ENCODE measurements at places on chromosomes 13 and 19.

- no peaks in the 10 kb centered on the region for H3K36me3 ChIP-seq
- no peak for DNase-seq
- no peak overlapping the region for H3K4me3 ChIP-seq
- no peaks in the 10 kb centered on the region for H3K4me1 ChIP-seq
Measured at GRCh38 chr13:66048888-66049287, 1181.2 kb downstream of the PCDH9 start.

DNA sequence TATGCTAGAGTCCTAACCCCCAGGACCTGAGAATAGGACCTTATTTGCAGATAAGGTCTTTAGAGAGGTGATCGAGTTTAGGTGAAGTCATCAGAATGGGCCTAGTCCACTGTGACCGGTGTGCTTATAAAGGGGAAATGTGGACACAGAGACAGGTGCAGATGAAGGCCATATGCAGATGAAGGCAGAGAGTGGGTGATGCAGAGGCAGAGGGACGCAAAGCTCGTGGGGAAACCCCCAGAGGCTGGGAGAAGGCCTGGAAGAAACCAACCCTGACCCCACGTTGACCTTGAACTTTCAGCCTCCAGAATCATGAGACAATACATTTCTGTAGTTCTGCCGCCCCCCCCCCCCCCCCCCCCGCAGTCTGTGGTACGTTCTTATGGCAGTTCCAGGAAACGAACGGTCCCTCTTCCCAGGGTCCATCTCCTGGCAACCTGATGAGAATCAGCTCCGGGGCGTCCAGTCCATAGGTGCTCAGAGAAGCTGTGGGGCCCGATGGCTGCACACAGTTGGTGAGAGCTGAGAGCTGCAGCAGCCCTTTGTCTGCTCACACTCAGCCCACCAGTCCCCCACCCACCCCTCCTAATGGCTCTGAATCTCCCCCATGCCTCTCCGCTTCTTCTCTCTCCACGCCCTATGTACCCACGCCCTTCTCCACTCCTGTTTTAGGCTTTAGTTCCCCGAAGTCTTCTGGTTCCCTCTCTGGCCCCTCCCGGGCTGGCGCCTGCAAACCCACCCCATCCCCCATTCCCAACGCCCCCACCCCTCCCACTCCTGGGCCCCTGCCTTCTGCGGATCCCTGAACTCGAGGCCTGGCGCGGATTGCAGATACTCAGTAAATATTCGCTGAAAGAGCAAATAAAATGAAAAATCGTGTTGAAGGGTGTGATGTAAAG lies 218.3 kb upstream of the MAB21L1 start:
- H3K27ac ChIP-seq, result no peak overlapping the region
- no peak for DNase-seq
- H3K4me3 ChIP-seq, result no peak overlapping the region
- H3K4me1 ChIP-seq, result no peaks in the 10 kb centered on the region

- no peaks in the 10 kb centered on the region for H3K36me3 ChIP-seq
- H3K4me1 ChIP-seq, result no peaks in the 10 kb centered on the region
- H3K4me3 ChIP-seq, result no peak overlapping the region
Measured at GRCh38 chr13:37225414-37226070, 120.1 kb upstream of the CSNK1A1L start.

- H3K4me1 ChIP-seq, result no peaks in the 10 kb centered on the region
- no peaks in the 10 kb centered on the region for H3K36me3 ChIP-seq
- no peaks in the 10 kb centered on the region for H3K27me3 ChIP-seq
- no peak for DNase-seq
Measured at GRCh38 chr13:96218475-96218874, 128.6 kb downstream of the HS6ST3 start.

GRCh38 chr19:1942078-1942933 lies 1.3 kb downstream of the CSNK1G2 start:
- H3K27ac ChIP-seq, result peak overlapping the region; percentile 37
- H3K27me3 ChIP-seq, result no peaks in the 10 kb centered on the region
- H3K4me1 ChIP-seq, result peaks cover 22% of the 10 kb centered on the region
- peak overlapping the region; percentile 88 for H3K4me3 ChIP-seq

GRCh38 chr19:1366296-1366695 lies 17.4 kb upstream of the NDUFS7 start:
- no peaks in the 10 kb centered on the region for H3K27me3 ChIP-seq
- no peak overlapping the region for H3K27ac ChIP-seq
- H3K36me3 ChIP-seq, result peaks cover 68% of the 10 kb centered on the region
- H3K4me3 ChIP-seq, result no peak overlapping the region
- H3K4me1 ChIP-seq, result no peaks in the 10 kb centered on the region

GRCh38 chr19:40365613-40366401 lies 17.3 kb downstream of the PLD3 start:
- H3K4me1 ChIP-seq, result no peaks in the 10 kb centered on the region
- DNase-seq, result peak; percentile 70
- peaks cover 26% of the 10 kb centered on the region for H3K36me3 ChIP-seq

GRCh38 chr13:83681547-83681946 lies 200.7 kb downstream of the SLITRK1 start:
- no peaks in the 10 kb centered on the region for H3K4me1 ChIP-seq
- no peaks in the 10 kb centered on the region for H3K36me3 ChIP-seq
- no peaks in the 10 kb centered on the region for H3K27me3 ChIP-seq
- H3K4me3 ChIP-seq, result no peak overlapping the region
- H3K27ac ChIP-seq, result no peak overlapping the region

DNA sequence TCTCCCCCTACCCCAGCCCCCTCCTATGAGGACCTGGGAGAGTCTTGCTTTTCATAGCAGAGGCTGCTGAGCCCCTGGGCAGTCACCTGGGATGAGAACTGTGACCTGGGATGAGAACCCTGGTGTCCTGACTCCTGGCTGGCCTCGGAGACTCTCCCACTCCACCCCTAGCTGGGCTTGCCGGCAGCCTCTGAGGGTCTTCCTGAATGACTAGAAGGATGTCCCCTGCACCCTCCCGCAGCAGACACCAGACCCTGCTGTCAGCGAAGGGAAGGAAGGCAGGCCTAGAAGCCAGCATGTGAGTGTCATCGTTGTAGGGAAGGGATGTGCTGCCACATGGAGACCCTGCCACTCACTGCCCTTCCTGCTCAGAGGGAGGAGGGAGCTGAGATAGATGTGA lies 203.4 kb upstream of the ZNF536 start:
- no peak overlapping the region for H3K27ac ChIP-seq
- H3K4me1 ChIP-seq, result no peaks in the 10 kb centered on the region
- no peak for DNase-seq
- no peaks in the 10 kb centered on the region for H3K27me3 ChIP-seq
- no peak overlapping the region for H3K4me3 ChIP-seq

DNA sequence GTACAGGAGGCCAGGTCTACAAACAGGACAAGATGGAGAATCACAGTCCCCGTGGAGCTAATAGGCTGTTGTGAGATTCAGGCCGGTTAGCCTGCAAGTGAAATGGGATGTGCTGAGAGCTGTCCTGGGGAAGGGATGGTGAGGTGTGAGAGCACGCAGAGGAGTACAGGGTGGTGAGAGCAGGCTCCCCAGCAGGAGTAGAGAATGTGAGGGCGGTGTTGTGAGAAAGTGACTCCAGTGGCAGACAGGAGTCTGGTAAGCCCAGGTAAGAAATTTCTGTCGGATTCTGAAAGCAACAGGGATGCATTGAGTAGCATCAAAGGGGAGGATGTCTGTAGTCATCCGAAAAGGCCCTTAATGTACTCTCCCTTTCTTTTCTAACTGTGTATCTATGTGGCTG lies 50.7 kb upstream of the GPR183 start:
- H3K4me1 ChIP-seq, result peaks cover 5% of the 10 kb centered on the region
- no peaks in the 10 kb centered on the region for H3K27me3 ChIP-seq
- H3K36me3 ChIP-seq, result peaks cover 4% of the 10 kb centered on the region
- no peak for DNase-seq
- no peak overlapping the region for H3K4me3 ChIP-seq
- no peak overlapping the region for H3K27ac ChIP-seq

- H3K4me1 ChIP-seq, result peaks cover 5% of the 10 kb centered on the region
- no peaks in the 10 kb centered on the region for H3K27me3 ChIP-seq
- no peak overlapping the region for H3K27ac ChIP-seq
- no peaks in the 10 kb centered on the region for H3K36me3 ChIP-seq
- DNase-seq, result no peak
- H3K4me3 ChIP-seq, result no peak overlapping the region
Measured at GRCh38 chr13:25762795-25763377, 288.9 kb downstream of the SHISA2 start.

GRCh38 chr13:92947770-92948434 lies 278.7 kb upstream of the GPC6 start:
- no peaks in the 10 kb centered on the region for H3K36me3 ChIP-seq
- H3K27ac ChIP-seq, result no peak overlapping the region
- no peak for DNase-seq
- H3K4me3 ChIP-seq, result no peak overlapping the region

DNA sequence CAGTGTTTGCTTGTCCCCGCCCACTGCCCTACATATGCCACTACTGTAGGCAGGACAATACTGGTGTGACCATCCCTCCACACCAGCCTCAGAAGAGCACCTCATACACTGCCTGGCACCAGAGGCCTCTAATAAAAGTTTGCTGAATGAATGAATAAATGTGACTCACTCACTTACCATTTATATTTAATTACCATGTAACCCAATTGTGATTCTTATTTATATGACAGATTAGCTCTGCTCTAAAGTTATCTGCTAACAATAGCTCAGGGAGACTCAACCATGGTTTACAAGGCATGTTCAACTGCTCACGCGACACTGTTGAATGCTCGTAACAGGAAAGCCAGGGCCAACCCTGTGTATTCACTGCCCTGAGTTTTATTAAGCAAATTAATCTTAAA lies 66.0 kb upstream of the DOCK9 start:
- peaks cover 4% of the 10 kb centered on the region for H3K4me1 ChIP-seq
- no peak overlapping the region for H3K27ac ChIP-seq
- DNase-seq, result no peak
- no peak overlapping the region for H3K4me3 ChIP-seq

- no peak overlapping the region for H3K27ac ChIP-seq
- no peak for DNase-seq
- H3K4me3 ChIP-seq, result no peak overlapping the region
- H3K36me3 ChIP-seq, result no peaks in the 10 kb centered on the region
- H3K4me1 ChIP-seq, result no peaks in the 10 kb centered on the region
Measured at GRCh38 chr13:101317986-101318523, 98.3 kb downstream of the NALCN start.

- H3K27me3 ChIP-seq, result no peaks in the 10 kb centered on the region
- no peak overlapping the region for H3K27ac ChIP-seq
- DNase-seq, result no peak
- H3K4me3 ChIP-seq, result no peak overlapping the region
- H3K4me1 ChIP-seq, result no peaks in the 10 kb centered on the region
- no peaks in the 10 kb centered on the region for H3K36me3 ChIP-seq
Measured at GRCh38 chr13:97430296-97430695, 3.7 kb upstream of the RAP2A start.

GRCh38 chr19:17784201-17785008 lies 10.5 kb upstream of the B3GNT3 start:
- H3K4me3 ChIP-seq, result no peak overlapping the region
- H3K4me1 ChIP-seq, result peaks cover 4% of the 10 kb centered on the region
- no peaks in the 10 kb centered on the region for H3K36me3 ChIP-seq
- H3K27me3 ChIP-seq, result no peaks in the 10 kb centered on the region
- no peak for DNase-seq

GRCh38 chr13:80865329-80865728 lies 524.4 kb upstream of the SPRY2 start:
- no peaks in the 10 kb centered on the region for H3K36me3 ChIP-seq
- no peak overlapping the region for H3K4me3 ChIP-seq
- DNase-seq, result no peak
- 0 out of 2 replicates have a peak, but pooled peaks cover 2% of the 10 kb centered on the region for H3K4me1 ChIP-seq

- peak overlapping the region; percentile 14 for H3K4me3 ChIP-seq
- H3K27ac ChIP-seq, result no peak overlapping the region
- H3K4me1 ChIP-seq, result peaks cover 6% of the 10 kb centered on the region
- no peaks in the 10 kb centered on the region for H3K36me3 ChIP-seq
- peaks cover 27% of the 10 kb centered on the region for H3K27me3 ChIP-seq
Measured at GRCh38 chr19:588741-589692, 664 bp upstream of the HCN2 start.

GRCh38 chr13:90824032-90824431 lies 523.5 kb upstream of the MIR17HG start:
- H3K27me3 ChIP-seq, result no peaks in the 10 kb centered on the region
- no peak for DNase-seq
- no peaks in the 10 kb centered on the region for H3K4me1 ChIP-seq
- no peaks in the 10 kb centered on the region for H3K36me3 ChIP-seq
- H3K4me3 ChIP-seq, result no peak overlapping the region
- no peak overlapping the region for H3K27ac ChIP-seq

GRCh38 chr13:110109910-110110309 lies 197.0 kb downstream of the COL4A1 start:
- H3K27ac ChIP-seq, result no peak overlapping the region
- DNase-seq, result no peak
- no peaks in the 10 kb centered on the region for H3K27me3 ChIP-seq
- H3K36me3 ChIP-seq, result no peaks in the 10 kb centered on the region
- no peak overlapping the region for H3K4me3 ChIP-seq
- H3K4me1 ChIP-seq, result peaks cover 10% of the 10 kb centered on the region

GRCh38 chr13:60944016-60944415 lies 471.6 kb downstream of the PCDH20 start:
- no peak for DNase-seq
- H3K4me3 ChIP-seq, result no peak overlapping the region
- no peaks in the 10 kb centered on the region for H3K4me1 ChIP-seq
- H3K27me3 ChIP-seq, result no peaks in the 10 kb centered on the region
- H3K36me3 ChIP-seq, result no peaks in the 10 kb centered on the region

DNA sequence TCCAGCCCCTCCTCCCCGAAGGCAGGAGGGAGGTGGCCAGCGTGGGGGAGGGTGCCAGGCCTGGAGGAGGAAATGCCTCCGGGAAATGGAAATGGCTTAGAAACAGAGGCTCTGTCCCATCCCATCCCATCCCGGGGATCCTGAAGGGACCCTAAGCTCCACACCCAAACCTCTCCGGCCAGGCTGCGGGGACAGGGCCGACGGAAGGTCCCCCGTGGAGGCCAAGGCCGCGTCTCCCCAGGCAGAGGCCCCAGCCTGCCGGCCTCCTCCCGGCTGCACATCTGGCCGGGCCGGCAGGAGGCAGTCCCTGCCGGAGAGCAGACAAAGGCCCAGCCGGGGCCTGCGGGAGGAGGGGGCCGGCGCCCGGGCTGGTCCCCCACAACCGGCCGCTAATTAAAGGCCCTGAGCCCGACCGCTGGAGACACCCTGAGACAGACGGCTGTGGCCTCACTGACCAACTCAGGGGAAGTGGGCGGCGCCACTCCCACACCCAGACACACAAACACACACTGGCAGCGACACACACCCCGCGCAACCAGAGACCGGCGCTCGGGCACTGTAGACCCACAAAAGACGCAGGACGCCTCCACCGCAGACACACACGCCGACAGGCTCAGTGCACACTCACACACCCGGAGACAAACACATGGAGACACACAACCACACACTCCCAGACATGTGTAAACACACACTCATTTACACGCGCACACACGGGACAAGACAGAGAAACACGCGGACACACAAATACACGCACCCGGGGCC lies 1.1 kb downstream of the ADAMTS10 start:
- H3K27ac ChIP-seq, result peak overlapping the region; percentile 79
- H3K4me1 ChIP-seq, result peaks cover 19% of the 10 kb centered on the region
- H3K36me3 ChIP-seq, result no peaks in the 10 kb centered on the region
- peak overlapping the region; percentile 70 for H3K4me3 ChIP-seq
- DNase-seq, result peak; percentile 36

- H3K27ac ChIP-seq, result no peak overlapping the region
- no peaks in the 10 kb centered on the region for H3K36me3 ChIP-seq
- no peaks in the 10 kb centered on the region for H3K4me1 ChIP-seq
- no peak for DNase-seq
Measured at GRCh38 chr13:78881751-78882150, 222.8 kb upstream of the OBI1 start.

GRCh38 chr13:42602906-42603305 lies 29.0 kb downstream of the TNFSF11 start:
- no peaks in the 10 kb centered on the region for H3K4me1 ChIP-seq
- no peak for DNase-seq
- no peak overlapping the region for H3K4me3 ChIP-seq
- no peaks in the 10 kb centered on the region for H3K27me3 ChIP-seq

Data from H1 (cell line).